RCC 7860 (cell line): ENCODE measurements at places on chromosomes 3 and 15.

GRCh38 chr3:130843441-130843840, 50.4 kb upstream of the ATP2C1 start:
- no peak for DNase-seq

DNA sequence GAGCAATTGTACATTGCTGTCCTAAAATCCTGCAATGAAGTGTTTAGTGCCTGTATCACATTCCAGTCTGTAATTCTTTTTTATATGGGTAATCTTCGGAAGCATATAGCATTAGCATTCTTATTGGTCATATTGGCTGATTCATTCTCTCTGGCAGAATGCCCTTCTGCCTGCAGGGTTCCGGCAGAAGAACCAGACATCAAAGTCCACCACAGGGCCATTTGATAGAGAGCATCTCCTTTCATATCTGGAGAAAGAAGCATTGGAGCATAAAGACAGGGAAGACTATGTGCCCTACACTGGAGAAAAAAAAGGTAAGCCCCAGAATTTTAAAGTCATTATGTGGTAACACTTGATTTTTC, 39.6 kb downstream of the TMOD3 start:
- peak; percentile 85 for DNase-seq

DNA sequence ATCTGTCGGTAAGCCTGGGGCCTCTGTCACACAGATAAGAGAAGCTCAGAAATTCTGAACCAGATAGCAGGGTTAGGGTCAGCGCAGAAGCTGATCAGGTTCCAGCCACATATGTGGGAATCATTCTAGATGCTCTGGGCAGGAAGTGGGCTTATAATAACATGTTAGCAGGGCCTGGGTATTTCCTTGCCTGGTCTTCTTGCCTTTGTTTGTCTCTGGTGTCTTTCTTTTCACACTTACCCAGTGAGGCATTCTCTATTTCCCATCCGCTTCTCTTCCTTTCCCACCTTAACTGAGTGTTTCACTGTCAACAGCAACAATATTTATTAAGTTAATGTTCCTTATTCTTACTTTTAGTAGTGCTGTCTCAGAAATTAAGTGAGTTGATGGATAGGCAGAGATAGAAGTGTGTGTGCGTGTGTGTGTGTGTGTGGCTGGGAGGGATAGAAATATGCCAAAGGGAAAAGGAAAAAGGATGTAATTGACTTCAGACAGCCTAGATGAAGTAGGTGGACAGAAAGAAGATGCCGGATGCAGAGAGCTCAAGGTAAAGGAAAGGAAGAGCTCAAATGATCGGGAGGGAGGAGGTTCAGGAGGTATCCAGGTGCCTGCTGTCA, 2.0 kb downstream of the PLA1A start:
- DNase-seq: no peak

DNA sequence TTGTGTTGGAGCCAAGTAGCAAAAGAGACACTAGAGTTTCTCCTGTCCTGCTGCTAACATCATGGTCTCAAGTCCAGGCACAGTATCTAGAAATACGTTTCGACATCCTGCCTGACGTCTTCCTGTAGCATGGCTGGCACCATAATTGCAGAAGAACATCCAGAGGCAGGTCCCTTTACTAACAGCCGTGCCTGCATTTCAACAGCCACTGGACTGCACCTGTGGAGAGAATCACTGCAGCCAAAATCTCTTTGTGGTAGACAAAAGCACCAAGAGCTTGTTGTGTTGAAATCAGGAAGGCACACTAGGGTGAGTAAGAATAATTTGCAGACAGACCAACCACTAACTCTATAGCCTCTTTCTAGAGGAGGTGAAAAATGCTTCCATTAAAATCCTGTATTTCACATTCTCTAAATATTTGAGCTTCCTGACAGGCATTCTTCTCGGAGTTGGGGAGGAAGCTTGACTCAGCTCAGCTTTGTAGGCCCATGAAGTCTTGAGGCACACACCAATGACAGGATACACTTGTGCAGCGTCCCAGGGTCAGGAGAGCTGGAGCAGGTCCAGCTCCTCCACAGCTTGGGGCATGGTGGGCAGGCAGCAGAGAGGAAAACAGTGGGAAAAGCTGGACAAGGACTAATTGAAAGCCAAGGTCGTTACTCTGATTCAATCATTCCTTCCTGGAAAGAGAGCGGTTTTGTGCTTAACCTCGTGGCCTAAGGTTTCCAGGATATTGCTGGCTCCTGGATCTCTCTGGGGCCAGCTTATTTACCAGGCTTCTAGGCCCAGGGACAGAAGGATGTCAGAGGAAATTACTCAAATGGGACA, 244.9 kb downstream of the FAM43A start:
- no peak for DNase-seq

DNA sequence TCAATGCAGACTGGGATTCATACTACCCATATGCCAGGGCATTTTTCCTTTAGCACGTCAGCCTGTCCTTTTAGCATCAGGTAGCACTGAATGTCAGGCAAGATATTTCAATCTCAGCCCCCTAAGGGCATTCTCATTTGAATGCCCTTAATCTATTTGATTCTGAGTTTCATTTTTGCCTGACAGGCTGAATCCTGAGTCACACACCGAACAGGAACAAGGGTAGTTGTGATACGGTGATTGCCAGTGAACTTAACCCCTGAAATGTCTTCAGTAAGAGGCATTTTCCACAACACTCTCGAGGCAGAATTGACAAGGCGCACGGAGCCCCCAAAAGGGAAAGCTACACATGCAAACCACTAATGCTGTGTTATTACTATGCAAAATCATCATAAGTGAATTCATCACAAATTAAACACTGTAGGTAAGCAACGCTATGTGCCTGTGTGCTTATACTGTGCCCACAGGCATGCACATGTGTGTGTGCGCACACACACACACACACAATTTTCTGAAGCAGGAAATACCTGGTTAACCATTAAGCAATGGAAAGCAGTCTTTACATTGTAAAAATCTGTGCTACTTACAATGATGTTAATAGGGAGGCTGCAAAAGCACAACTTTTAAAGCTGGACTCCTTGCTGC, 130.4 kb downstream of the ZNF385D start:
- DNase-seq: no peak

GRCh38 chr15:80214910-80215309, 37.1 kb downstream of the CTXND1 start:
- DNase-seq: no peak

DNA sequence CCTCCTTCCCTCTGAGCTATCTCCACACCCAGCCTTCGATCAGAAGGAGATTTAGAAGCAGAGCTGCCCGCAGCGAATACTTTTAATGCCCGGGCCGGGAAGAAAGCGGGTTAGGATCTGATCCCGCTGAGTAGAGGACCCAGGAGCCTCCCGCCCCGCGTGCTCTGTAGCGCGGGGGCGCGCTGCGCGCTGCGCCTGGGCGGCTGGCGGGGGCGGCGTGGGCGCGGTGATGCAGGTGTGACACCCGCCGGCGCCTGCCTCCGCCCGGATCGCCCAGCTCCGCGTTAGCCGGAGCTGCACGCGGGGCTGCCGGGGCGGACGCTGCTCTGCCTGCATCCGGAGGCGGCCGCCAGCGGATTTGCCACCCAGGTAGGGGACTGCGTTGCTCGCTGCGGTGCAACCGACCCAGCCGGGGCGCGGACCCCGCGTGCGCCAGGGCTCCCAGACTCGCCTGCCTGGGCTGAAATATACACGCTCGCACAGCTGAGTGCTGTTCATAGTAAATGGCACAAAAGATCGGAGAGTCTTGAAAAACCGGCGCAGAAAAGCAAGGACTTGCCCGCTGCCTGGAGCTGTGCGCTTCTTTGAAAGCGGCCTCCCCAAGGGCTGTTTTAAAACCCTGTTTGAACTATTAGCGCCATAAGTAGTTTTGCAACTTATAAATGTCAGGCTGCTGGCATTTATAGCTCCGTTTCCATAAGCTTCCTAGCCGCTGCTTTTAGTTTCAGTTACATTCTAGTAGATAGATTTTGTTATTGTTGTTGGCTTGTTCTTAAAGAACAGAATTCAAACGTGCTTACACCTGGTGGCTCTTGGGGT, at the start of gene SV2B:
TSS of gene SV2B (plus strand) at position 263 of the 819 bp plus-strand sequence. CDS start 126,007 bp downstream, outside the sequence.
- DNase-seq: no peak

DNA sequence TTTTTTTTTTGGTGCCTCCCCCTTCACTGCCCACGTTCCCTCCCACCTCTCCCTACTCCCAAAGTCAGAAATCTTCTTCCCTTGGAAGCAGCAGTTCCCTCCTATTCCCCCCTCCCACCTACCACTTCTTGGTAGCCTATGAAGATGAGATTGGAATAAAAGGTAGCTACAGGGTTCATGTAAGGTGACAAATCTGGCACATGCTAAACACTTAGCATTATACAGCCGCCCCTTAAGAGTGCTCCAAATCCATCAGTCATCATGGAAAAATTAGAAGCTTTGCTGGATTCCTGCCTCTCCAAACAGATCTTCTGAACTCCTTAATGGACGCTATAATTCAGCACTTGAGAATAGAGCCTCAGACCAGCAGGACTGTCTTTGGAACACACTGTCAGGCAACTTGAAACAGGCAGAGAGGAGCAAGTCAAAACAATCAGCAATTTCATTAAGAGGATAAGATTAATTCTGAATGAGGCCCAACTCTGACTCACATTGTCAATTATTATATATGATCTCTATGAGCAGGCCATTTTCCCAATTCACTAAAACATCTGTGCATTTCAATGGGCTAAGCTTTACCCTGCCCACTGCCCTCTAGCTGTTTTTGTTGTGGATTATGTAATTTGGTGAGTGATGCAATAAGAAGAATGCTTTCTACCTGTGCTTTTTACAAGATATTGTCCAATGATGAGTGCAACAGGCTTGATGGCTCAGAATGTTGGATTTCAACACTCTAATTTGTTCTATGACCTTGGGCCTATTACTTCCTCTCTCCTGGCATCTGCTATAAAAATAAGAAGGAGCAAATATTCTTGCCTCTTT, 34.6 kb upstream of the SPRED1 start:
- no peak for DNase-seq

GRCh38 chr3:85838921-85839320, 880.1 kb downstream of the CADM2 start:
- DNase-seq: no peak

DNA sequence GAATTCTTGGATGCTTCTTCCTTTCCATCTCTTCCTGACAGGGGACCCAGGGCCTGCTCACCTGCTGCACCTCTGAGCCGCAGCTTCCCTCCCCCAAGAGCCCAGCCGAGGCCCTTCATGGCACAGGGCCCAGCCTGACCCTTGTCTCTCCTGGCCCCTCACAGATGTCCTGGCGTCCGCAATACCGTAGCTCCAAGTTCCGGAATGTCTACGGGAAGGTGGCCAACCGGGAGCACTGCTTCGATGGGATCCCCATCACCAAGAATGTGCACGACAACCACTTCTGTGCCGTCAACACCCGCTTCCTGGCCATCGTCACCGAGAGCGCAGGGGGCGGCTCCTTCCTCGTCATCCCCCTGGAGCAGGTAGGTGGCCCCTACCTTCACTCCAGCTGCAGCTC, 66.2 kb downstream of the CORO2B start:
- no peak for DNase-seq

- no peak for DNase-seq
Observed at GRCh38 chr3:44060164-44060563, 181.5 kb upstream of the TOPAZ1 start.

DNA sequence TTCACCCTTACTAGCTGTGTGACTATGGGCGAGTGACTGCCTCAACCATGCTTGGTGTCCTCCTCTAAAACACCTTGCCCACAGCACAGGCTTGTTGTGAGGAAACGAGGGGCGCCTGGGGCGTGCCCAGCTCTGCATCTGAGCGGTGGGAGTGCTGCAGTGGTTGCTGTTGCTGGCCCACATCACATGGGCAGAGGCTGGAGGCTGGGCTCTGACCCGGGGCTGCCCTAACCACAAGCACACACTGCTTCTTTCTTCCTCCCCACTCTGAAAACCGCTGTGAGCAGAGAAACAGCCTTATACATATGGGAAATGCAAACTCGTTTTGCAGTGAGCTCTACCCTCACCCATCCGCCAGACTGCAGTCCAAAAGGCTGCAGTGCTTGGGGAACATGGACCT, 74.8 kb upstream of the RPL32 start:
- no peak for DNase-seq

- DNase-seq: no peak
Observed at GRCh38 chr3:10353160-10353559, 32.2 kb upstream of the SEC13 start.

GRCh38 chr3:32821686-32822296, 4.0 kb downstream of the TRIM71 start:
- DNase-seq: no peak

GRCh38 chr3:33439546-33440327, 468 bp downstream of the UBP1 start:
- no peak for DNase-seq
